Right atrium auricular region (tissue), 2 donors: ENCODE measurements at places on chromosomes 4 and X.
A peak's percentile ranks its signal among the peaks of the same experiment; 100 is the strongest.

GRCh38 chr4:187289371-187289770 lies 565.7 kb upstream of the FAT1 start:
- no peak for DNase-seq
- H3K27me3 ChIP-seq, result no peaks in the 10 kb centered on the region
- no peaks in the 10 kb centered on the region for H3K36me3 ChIP-seq
- H3K4me1 ChIP-seq, result no peaks in the 10 kb centered on the region

- H3K4me1 ChIP-seq, result peaks cover 14% of the 10 kb centered on the region
- H3K36me3 ChIP-seq, result no peaks in the 10 kb centered on the region
Measured at GRCh38 chr4:128550060-128550459, 259.4 kb upstream of the JADE1 start.

- H3K36me3 ChIP-seq, result no peaks in the 10 kb centered on the region
- H3K27ac ChIP-seq, result no peak overlapping the region
- H3K4me3 ChIP-seq, result peak overlapping the region; percentile 46
- DNase-seq, result no peak
Measured at GRCh38 chrX:132023896-132024386, 839 bp downstream of the STK26 start.

DNA sequence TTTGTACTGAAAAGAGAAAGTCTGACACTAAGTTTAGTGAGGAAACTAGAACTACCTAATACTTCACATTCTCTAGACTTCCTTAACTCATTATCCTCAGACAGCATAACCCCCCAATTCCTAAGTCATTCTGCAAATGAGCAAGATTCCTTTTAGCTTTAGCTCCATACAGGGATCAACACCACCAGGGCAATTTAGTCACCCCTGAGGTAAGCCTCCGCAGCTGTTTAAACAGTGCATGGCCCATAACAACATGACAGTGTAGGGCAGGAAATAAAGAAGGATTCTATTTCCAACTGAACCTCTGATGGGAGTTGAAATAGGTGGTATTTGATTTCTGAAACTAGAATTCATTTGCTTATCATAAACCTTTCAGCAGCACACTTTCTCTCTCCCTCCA lies 112.8 kb upstream of the DKK2 start:
- H3K4me3 ChIP-seq, result no peak overlapping the region
- H3K27me3 ChIP-seq, result no peaks in the 10 kb centered on the region
- no peak for DNase-seq
- no peak overlapping the region for H3K27ac ChIP-seq
- H3K36me3 ChIP-seq, result no peaks in the 10 kb centered on the region

DNA sequence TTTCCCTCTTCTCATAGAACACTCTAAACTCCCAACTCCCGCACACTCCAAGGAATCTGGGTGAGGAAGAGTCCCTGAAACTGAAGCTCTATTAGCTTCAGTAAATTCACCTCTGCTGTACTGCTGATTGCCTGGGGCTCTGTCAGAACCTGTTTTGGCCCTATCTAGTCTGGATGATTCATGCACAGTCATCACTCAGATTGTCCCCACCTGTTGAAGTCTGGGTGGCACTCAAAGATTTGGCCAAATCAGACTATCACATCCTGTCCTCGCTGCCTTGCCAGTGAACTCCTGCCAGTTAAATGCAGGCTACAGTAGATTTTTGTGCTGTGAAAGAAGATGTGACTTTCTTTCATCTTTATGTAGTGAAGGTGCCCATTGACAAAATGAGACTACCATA lies 63.5 kb upstream of the EMCN start:
- H3K4me1 ChIP-seq, result no peaks in the 10 kb centered on the region
- H3K27ac ChIP-seq, result no peak overlapping the region
- no peak overlapping the region for H3K4me3 ChIP-seq
- no peaks in the 10 kb centered on the region for H3K27me3 ChIP-seq

GRCh38 chr4:53563824-53564223 lies 27.5 kb downstream of the LNX1 start:
- DNase-seq, result no peak
- no peaks in the 10 kb centered on the region for H3K36me3 ChIP-seq
- H3K27ac ChIP-seq, result no peak overlapping the region

DNA sequence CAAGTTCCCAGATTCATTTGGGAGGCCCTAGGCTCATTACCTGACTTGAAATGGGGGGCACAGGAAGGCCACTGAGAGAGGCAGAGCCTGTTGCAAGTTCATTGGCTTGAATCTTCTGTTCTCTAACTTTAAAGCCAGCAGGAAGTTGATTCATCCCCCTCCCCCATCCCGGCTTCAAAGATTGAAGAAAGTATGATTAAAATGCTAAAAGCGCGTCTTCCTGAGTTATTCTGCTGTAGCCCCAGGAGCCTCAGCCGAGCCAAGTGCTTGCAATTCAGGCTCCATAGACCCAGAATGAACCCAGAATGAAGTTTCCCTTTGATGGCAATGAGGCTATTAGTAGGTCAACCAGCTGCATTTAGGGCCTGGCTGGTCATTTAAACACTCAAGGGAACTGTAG lies 14.7 kb downstream of the CHST7 start:
- no peaks in the 10 kb centered on the region for H3K36me3 ChIP-seq
- no peak overlapping the region for H3K4me3 ChIP-seq
- H3K27me3 ChIP-seq, result no peaks in the 10 kb centered on the region
- peak; percentile 73 for DNase-seq
- H3K27ac ChIP-seq, result peak overlapping the region; percentile 70

GRCh38 chr4:124037236-124037635 lies 640.6 kb downstream of the SPRY1 start:
- no peaks in the 10 kb centered on the region for H3K36me3 ChIP-seq
- H3K4me3 ChIP-seq, result no peak overlapping the region
- DNase-seq, result no peak
- H3K27me3 ChIP-seq, result no peaks in the 10 kb centered on the region

DNA sequence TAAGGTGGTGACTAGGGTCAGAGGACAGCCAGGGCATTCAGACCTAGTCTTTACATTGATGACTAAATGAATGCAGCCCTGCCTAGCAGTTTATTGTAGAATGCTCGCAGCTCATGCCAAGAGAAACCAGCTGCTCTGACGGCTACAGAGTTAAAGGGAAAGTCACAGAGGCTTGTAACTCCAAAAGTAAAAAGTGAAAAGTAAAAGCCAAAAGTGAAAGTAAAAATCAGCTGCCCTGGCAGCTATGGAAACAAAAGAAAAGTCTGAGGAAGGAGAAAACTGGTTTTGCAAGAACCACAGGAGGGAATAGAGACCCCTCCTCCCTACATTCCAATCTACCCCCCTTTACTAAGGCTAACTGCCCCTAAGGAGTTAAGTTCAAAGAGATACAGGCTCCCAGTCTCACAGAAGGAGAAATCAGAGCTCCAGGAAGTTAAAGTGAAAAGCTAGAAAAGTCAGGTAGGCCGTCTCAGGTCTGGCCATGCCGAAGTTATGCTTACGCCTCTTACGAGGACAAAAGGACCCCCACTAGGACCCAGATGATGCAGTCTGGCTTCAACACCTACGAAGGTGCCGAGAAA lies 6.0 kb downstream of the GAGE10 start:
- peak overlapping the region; percentile 25 for H3K4me3 ChIP-seq
- no peaks in the 10 kb centered on the region for H3K27me3 ChIP-seq
- H3K36me3 ChIP-seq, result no peaks in the 10 kb centered on the region
- peak overlapping the region; percentile 37 for H3K27ac ChIP-seq
- peak; percentile 52 for DNase-seq

DNA sequence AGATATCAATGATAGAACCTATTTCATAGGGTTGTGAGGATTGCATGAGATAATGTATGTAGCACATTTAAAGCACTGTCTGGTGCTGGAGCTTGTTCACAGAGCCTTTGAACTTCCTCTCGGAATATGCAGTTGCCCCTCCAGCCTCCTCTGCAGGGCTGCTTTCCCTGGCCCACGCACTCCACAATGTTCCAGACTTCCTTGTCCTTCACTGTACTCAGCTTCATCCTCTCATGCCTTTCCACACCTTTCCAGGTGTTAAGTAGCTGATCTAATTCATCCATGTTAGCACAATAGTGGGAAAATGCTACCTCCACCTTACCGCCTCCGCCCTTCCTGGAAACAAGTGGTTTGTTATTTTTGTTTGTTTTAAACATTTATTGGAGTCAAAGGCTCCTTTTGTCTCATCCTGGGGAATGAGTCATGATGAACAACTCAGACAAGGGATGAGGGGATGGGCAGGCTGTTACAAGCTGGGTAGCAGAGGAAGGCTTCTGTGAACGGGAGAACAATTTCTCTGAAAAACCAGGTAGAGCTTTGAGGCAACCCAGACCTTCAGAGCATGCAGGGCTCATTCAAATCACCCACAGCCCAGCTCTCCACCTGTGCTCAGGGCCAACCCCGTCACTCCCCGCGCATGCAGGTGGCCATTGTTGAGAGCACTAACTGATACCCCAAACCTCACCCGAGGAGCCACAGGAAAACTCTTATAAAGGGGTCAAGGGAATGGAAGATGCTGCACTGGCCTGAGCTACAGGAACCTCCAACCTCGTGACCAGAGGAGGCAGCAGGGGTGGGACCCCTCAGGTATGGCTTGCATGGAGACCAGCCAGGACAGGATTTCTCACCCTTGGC lies 84.9 kb upstream of the TBL1X start:
- H3K27me3 ChIP-seq, result no peaks in the 10 kb centered on the region
- H3K4me1 ChIP-seq, result no peaks in the 10 kb centered on the region
- H3K36me3 ChIP-seq, result no peaks in the 10 kb centered on the region
- H3K4me3 ChIP-seq, result no peak overlapping the region

GRCh38 chr4:114658179-114658578 lies 59.6 kb downstream of the UGT8 start:
- no peak for DNase-seq
- H3K4me3 ChIP-seq, result no peak overlapping the region
- H3K4me1 ChIP-seq, result no peaks in the 10 kb centered on the region
- no peak overlapping the region for H3K27ac ChIP-seq

DNA sequence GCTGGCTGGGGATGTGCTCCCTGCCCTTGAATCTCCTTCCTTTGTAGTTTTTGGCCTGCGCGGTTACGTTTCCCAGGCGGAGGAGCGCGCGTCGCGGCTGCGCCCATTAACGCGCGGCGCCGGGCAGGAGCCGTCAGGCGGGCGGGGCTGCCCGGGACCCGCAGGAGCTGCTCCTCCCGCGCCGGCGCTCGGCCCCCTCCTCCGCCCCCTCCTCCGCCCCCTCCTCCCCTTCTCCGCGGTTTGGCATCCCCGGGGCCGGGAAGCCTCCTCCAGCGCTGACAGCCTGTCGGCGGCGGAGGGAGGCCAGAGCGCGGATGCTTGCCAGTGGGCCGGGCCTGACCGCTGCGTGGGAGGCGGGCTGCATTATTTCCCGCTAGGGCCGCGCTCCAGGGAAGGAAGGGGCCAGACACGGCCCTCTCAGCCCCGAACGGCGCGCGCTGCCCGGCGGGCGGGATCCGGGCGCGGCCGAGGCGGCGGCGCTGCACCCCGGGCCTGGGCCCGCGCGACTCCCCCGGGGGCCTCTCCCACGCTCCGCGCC lies at the start of gene DCLK2:
Gene DCLK2, plus strand, starts transcription at position 405 of the 538 bp plus-strand sequence. CDS start 583 bp downstream, outside the sequence.
- DNase-seq, result peak; percentile 64
- H3K36me3 ChIP-seq, result no peaks in the 10 kb centered on the region
- peak within 1 kb of the TSS; percentile 89 for H3K27ac ChIP-seq

- no peaks in the 10 kb centered on the region for H3K4me1 ChIP-seq
- H3K4me3 ChIP-seq, result no peak overlapping the region
- no peaks in the 10 kb centered on the region for H3K27me3 ChIP-seq
- no peak for DNase-seq
- no peaks in the 10 kb centered on the region for H3K36me3 ChIP-seq
Measured at GRCh38 chr4:53498706-53499105, 92.6 kb downstream of the LNX1 start.

DNA sequence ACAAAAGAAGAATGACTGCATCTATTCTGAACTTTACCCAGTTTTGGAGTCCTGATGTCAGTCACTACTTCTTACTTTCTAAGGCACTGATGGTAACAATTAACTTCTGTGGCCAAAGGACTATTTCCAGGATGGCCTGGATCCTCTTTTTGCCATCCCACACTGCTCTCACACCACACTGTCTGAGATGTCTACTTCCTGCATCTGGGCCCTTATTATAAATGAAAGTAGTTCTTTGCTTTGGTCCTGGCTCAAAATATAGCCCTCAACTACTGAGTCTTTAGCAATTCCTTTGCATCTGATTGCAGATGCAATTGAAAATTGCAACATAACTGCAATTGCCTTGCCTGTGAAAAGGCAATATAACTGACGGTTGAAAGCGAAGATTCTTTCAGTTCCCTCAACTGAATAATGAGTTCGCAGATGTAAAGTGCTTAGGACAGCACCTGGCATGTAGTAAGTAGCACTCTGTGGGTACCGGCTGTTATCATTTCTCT lies 44.2 kb downstream of the COQ2 start:
- no peaks in the 10 kb centered on the region for H3K27me3 ChIP-seq
- H3K4me1 ChIP-seq, result no peaks in the 10 kb centered on the region
- H3K4me3 ChIP-seq, result no peak overlapping the region

GRCh38 chr4:154348657-154349056 lies 142.9 kb downstream of the DCHS2 start:
- DNase-seq, result no peak
- no peaks in the 10 kb centered on the region for H3K27me3 ChIP-seq
- H3K4me3 ChIP-seq, result no peak overlapping the region
- H3K27ac ChIP-seq, result no peak overlapping the region
- no peaks in the 10 kb centered on the region for H3K4me1 ChIP-seq
- no peaks in the 10 kb centered on the region for H3K36me3 ChIP-seq
